ENCODE measurements at places on chromosomes 12 and 14. TPM values are rescaled to one million over a fixed set of nuclear protein-coding genes. Genes with fewer than 3 reads are reported as not detected.

The SAMD15 gene
- polyA plus RNA-seq = 0.22 TPM

DNA sequence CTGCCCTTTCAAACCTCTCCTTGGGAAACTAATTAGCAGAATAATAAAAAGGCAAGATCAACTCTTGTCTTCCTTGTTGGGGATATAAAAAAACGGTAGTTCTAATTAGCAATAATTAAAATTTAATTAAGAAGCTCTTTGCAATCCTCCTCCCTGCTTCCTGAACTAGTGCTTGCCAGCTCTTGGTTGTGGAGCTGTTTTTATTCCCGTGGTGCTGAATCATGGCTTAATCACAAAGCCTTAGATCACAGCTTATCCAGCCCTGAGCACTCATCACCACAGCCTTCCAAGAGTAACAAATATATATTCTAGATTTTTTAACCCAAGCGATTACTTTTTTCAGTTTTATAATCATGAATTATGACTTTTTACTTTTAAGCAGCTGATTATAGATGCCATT lies 63.2 kb upstream of the INSM2 start:
- DNase-seq = no peak

- no peak for DNase-seq
Observed at GRCh38 chr14:68926236-68926635, 52.9 kb downstream of the ACTN1 start.

DNA sequence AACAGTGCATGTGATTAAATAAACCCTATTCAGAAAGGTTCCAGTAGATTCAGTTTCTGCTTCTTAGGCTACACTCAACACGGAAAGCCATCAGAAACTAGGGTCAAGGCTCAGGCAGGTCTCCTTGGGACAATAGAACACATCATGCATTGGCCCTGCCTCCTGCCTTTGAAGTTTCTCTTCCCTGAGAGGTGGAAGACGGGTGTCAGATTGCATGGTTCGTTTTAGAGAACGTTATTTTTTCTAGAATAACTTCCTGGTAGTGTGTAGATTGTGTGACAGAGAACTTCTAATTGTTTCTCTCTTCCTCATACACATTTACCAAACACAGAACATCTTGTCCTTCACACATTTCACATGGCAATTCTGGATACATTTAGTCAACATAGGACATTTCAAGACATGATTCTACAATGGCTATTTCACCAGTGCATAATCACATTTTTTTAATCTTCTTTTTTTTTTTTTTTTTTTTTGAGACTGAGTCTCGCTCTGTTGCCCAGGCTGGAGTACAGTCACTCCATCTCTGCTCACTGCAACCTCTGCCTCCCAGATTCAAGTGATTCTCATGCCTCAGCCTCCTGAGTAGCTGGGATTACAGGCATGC lies 106.6 kb upstream of the AMN1 start:
- DNase-seq = no peak

- no peak for DNase-seq
Observed at GRCh38 chr14:93543766-93544165, 113.0 kb downstream of the UNC79 start.

Data from forelimb muscle (tissue), 1 donor.